ENCODE measurements at places on chromosomes 3 and 15.

- no peak for DNase-seq
Measured at GRCh38 chr15:35145336-35145735, 60.2 kb upstream of the NANOGP8 start.

- DNase-seq: no peak
Measured at GRCh38 chr15:62616746-62617145, 425.8 kb upstream of the TPM1 start.

DNA sequence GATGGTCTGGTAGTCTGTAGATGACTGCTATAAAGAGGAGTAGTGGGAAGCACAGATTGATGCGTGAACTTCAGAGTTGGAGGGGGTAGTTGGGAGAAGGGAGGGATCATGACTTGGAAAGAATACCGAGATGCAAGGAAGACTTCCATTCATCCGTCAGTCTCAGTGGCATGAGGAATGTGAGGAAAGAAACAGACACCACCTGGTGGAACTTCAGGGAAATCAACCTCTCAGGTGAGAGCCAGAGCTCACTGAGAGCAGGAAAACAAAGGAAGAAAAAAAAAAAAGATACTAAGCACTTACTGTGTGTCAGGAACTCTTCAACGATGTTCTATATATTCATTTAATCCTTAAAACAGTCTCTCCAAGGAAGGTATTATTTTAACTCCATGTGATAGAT, 172.4 kb downstream of the OXSM start:
- DNase-seq: no peak

DNA sequence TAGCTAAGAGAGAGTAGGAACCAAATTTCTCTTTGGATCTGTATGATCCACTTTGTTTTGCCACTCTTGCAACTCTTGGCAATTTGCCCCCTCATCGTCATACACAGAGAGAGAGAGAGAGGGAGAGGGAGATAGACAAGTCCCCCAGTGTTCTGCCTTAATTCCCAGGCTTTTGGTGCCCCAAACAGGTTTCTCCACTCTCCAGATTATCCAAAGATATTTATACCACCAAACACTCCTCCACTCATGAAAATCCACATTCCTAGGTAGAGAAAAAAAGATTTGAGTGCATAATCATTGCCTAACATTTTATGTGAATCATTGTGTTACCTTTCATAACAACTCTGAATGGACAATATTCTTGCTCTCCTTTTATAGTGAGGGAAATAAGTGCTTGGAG, 15.3 kb downstream of the ACP3 start:
- DNase-seq: no peak

DNA sequence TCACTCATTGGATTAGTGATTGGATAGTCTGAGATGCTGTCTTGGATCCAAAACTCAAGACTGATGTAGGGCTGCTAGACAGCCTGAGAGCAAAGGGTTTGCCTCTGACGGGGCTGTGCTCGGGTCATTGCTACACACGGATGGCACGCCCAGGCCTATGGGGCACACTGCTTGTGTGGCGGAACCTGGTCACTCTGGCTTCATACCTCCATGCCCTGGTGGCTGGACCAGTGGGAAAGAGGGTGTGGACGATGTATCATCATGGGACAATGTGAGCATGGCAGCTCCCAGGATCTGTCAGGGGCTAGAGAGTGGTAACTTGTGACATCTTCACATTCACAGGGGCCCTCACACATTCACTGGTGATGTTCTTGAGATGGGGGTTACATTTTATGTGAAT, 18.1 kb upstream of the CCDC174 start:
- DNase-seq: no peak

- DNase-seq: no peak
Measured at GRCh38 chr15:83327041-83327440, 42.6 kb upstream of the BNC1 start.
